Stimulated activated CD8-positive, alpha-beta memory T cell treated with anti-CD3 and anti-CD28 coated beads, Interleukin-4, amount 100 ng/mL, for 24 hours (primary cell): ENCODE measurements at places on chromosomes 2 and 18.

- no peak for DNase-seq
Observed at GRCh38 chr18:34880403-34880802, 160.8 kb upstream of the MAPRE2 start.

- no peak for DNase-seq
Observed at GRCh38 chr2:120539937-120540718, 194.2 kb downstream of the INHBB start.

DNA sequence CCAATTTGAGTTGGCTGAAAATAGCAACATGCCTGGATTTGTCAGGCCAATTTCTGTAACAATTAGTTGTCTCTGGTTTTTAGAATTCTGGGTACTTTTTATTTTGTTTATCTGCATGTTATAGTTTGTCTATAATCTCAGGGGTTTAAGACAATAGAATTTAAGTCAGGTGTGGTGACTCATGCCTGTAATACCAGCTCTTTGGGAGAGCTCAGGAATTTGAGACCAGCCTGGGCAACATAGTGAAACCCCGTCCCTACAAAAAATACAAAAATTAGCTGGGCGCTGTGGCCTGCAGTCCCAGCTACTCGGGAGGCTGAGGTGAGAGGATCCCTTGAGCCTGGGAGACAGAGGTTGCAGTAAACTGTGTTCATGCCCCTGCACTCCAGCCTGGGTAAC, 114.4 kb upstream of the GLS start:
- DNase-seq = no peak

- DNase-seq = no peak
Observed at GRCh38 chr2:186496401-186496800, 10.3 kb downstream of the ZC3H15 start.

- no peak for DNase-seq
Observed at GRCh38 chr2:152037743-152038435, 61.0 kb downstream of the CACNB4 start.

- DNase-seq = no peak
Observed at GRCh38 chr18:6399776-6400175, 14.9 kb downstream of the L3MBTL4 start.

DNA sequence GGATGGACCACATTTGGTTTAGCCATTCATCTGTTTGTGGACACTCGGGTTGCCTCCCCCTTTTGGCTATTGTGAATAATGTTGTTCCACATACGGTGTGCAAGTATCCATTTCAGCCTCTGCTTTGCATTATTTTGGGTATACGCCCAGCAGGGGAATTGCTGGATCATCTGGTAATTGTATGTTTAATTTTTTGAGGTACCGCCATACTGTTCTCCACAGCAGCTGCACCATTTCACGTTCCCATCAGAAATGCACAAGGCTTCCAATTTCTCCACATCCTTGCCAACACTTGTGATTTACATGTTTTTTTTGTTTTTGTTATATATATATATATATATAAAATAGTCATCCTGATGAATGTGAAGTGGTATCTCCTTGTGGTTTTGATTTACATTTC, 54.6 kb upstream of the TWIST2 start:
- DNase-seq = no peak

GRCh38 chr2:144469798-144470197, 50.1 kb downstream of the ZEB2 start:
- no peak for DNase-seq

DNA sequence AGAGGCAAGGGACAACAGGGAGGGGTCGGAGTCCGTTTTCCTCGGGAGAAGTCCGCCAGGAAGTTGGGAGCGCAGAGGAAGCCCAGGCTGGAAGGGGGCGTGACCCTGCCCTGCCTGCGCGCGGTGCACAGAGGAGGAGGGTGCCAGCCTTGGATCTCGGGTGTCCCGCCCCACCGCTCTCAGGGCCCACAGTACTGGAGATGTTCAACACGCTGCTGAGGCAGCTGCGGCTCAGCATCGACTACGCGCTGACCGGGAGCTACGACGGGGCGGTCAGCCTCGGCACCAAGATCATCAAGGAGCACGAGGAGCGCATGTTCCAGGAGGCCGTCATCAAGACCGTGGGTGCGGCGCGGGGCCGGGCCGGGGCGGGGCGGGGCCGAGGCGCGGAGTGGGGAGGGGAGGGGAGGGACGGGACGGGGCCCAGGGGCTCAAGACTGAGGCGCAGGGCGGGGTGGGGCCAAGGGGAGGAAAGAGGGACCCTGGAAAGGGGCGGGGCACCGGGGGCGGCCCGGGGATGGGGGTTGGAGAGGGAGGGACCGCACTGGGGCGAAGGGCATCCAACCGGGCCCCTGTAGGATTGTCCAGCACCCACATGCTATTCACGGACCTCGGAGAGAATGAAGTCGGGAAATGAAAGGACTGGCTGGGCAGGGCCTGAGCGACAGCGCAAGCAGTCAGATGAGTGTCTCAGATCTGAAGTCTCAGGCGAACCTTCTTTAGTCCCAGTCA, 36.6 kb downstream of the POMC start:
- no peak for DNase-seq

DNA sequence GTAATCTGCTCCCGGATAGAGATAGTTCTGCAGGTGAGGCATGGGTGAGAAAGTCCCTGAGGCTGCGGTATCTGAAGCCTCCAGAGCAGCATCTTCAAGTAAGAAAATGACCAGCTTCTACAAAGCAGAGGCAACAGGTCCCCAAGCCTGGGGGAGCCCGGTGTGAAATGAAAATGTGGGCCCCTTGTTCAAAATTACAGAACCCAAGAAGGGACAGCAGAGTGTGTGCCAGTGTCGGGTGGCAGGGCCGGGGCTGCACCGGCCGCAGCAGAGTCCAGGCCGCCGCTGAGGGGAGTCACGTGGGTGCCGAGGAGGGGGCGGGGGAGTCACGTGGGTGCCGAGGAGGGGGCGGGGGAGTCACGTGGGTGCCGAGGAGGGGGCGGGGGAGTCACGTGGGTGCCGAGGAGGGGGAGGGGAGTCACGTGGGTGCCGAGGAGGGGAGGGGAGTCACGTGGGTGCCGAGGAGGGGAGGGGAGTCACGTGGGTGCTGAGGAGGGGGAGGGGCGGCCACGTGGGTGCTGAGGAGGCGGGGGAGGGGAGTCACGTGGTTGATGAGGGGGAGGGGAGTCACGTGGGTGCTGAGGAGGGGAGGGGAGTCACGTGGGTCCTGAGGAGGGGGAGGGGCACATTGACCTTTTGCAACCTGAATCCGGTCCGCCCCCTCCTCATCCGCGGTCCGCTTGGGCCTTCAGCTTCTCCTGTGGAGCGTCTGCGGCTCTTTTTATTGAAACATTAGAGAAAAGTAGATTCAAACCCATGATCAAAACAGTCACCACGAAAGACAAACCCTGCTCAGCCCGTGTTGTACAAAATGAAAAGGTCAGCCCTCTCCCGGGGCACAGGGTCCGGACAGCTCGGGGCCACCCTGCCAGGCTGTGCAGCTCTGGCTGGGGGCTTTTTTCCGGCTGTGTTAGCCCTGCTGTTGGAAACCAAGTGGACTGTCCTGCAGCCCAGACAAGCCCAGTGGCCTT, 10.4 kb downstream of the COLEC11 start:
- peak; percentile 7 for DNase-seq

GRCh38 chr2:96768083-96768561, 7.4 kb downstream of the CNNM4 start:
- DNase-seq = no peak
